Dorsolateral prefrontal cortex (tissue), 122 donors: ENCODE measurements at places on chromosomes 5 and 9. TPM values are rescaled to one million over a fixed set of nuclear protein-coding genes. Genes with fewer than 3 reads are reported as not detected.
A peak's percentile ranks its signal among the peaks of the same experiment; 100 is the strongest.

EMB gene
- total RNA-seq = 11.9 TPM

GRM6 gene
- 0.11 TPM for total RNA-seq

BARHL1 gene
- total RNA-seq = not detected

C9orf50 gene
- 0.44 TPM for total RNA-seq

IRX4 gene
- total RNA-seq = not detected

ECM2 gene
- total RNA-seq = 3.5 TPM

CD72 gene
- total RNA-seq = 4.1 TPM

HAVCR2 gene
- total RNA-seq = 10.5 TPM

CENPP gene
- total RNA-seq = 12.3 TPM

LCN1 gene
- total RNA-seq = not detected

PAEP gene
- total RNA-seq = not detected

PPP2R2B gene
- 194 TPM for total RNA-seq

GCNT1 gene
- 8.6 TPM for total RNA-seq

PCDHB14 gene
- total RNA-seq = 13.8 TPM

IFNA13 gene
- 2.1 TPM for total RNA-seq

DPP7 gene
- 225 TPM for total RNA-seq

KCNN2 gene
- total RNA-seq = 27.6 TPM

GRCh38 chr9:124934290-124934689 lies 6.6 kb downstream of the GOLGA1 start:
- DNase-seq = no peak

DNA sequence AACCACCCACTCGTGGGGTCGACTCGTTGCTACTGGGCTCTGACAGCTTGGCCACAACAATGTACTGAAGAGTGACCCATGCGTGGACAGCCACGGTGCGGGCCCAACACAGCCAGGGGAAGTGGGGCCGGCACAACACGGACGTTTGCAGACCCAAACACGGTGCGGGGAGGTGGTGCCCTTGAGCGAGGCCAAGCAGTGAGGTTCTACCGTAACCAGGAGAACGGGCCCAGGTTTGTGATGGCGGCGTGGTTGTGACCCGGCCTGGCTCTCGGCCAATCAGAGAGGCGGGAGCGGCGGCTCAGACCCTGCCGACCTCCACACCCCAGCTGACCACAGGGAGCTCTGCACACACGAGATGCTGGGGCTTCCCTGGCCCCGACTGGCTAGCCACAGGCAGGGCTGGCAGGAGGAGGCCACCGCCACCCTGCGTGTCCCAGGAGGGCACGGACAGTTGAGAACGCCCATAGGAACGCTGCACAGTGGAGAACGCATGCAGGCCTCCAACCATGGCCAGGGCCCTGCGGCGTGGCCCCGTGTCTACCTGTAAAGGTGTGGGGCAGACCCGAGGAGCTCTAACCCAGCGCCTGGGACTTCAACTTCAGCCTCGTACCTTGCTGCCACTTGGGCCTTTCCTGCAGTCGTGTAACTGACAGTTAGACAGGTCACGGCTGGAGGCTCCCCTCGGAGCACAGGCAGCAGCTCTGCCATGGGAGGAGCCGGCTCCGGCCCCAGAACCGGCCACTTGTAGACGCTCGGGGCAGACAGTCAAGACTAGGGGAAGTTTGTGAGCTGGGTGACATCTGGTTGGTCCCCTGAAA lies 13.7 kb downstream of the BRD3 start:
- DNase-seq = peak; percentile 22

GRCh38 chr5:162068412-162068811 lies 839 bp downstream of the GABRG2 start:
- peak; percentile 21 for DNase-seq

- no peak for DNase-seq
These were observed 2.0 kb downstream of the IER5L start for GRCh38 chr9:129175825-129176633.

GRCh38 chr5:119397518-119398380 lies 41.9 kb downstream of the TNFAIP8 start:
- no peak for DNase-seq

DNA sequence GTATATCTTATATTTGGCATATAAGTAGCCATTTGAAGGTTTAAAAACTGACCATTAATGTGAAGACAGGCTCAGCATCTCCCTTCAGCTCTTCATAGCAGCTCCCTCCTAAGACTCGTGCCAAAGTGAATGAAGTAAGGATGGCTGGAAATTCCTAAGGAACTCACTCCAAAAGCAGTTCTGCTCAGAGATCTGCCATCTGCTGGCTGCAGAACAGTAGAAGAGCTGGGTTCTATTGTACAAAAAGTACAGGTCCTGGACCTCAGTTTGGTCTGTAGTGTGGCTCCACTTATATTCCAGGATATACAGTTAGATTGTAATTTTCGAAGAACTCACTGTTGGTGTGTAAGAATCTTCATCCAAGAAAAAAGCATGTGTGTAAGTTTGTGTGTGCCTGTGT lies 104.9 kb upstream of the RUSC2 start:
- no peak for DNase-seq

GRCh38 chr5:149434162-149435014 lies 55.3 kb upstream of the IL17B start:
- DNase-seq = peak; percentile 59

GRCh38 chr9:23123048-23123632 lies 676.5 kb downstream of the DMRTA1 start:
- DNase-seq = no peak

DNA sequence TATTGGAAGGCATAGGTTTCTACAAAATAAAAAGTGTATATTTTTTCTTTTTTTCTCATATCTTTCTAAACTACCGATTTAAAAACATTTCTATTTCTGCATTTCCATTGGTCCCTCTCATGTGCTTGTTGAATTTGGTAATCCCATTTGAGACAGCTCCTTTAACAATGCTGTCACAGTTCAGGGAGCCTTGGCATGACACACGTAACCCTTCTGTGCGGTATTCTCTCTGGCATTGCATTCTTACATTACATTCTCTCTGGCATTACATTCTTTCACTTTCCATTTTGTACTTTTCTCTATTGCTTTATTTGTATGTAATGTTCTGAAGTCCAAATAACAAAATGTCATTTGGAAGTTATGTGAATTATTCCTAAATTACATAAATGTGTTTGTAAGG lies 150.7 kb upstream of the RASGRF2 start:
- no peak for DNase-seq

- no peak for DNase-seq
These were observed 345.7 kb upstream of the WWC1 start for GRCh38 chr5:167945542-167946384.

- no peak for DNase-seq
These were observed 31.4 kb upstream of the ERAP1 start for GRCh38 chr5:96839071-96839592.

- DNase-seq = no peak
These were observed 185.0 kb downstream of the DIRAS2 start for GRCh38 chr9:90457386-90458190.

DNA sequence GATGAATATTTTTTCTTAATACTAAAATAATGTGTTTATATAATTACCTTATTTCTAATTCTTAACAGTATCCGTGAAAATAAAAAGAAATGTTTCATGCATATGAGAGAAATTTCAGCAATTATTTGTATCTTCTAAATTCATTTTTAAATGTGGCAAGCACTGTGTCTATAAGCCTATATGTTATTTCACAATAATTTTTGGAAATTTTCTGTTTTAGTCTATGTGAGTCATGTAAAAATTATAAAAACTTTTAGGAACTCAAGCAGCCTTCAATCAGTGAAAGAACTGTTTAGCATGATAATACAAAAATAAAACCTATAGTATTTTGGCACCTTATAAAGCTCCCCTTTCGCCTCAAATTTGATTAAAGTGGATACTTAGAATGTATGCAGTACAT lies 96.8 kb downstream of the ZCCHC7 start:
- DNase-seq = no peak

DNA sequence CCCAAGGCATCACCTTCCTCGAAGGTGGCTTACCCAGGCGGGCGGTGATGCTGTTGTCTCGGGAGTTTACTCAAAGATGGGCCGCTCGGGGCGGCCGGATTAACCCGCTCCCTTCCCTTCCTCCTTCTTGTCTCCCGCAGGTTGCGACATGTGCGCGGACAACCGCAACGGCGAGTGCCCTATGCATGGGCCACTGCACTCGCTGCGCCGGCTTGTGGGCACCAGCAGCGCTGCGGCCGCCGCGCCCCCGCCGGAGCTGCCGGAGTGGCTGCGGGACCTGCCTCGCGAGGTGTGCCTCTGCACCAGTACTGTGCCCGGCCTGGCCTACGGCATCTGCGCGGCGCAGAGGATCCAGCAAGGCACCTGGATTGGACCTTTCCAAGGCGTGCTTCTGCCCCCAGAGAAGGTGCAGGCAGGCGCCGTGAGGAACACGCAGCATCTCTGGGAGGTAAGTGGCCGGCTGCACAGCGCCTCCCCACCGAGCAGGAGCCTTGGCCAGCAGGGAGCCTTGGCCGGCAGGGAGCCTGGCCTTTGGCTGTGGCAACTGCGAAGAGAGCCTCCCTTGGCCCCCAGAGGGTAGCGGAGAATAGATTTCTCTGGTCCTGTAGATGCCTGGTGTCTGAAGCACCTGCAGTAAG lies 10.6 kb downstream of the PRDM6 start:
- DNase-seq = no peak

DNA sequence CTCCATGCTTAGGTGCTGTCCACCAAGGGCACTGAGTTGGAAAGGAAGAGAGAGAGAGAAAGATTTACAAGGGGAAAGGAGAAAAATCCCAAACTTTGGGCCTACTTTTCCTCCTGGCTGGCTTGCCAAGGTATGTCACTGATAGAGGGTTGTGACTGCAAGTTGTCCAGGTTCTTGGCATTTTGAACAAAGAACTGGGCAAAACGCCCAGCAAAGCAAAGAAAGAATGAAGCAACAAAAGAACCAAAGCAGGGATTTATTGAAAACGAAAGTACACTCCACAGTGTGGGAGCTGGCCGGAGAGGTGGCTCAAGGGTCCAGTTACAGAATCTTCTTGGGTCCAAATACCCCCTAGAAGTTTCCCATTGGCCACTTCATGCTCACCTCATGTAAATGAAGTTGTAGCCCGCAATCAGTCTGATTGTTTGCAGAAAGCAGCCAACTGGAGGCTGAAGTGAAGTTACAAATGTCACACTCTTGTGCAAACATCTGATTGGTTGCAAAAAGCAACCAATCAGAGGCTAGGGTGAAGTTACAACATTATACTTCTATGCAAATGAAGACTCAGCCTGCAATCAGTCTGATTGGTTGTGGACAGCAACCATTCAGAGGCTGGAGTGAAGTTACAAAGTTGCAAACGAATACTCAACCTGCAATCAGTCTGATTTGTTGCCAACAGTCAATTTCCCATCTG lies 263.5 kb downstream of the YTHDC2 start:
- DNase-seq = no peak

GRCh38 chr5:178291969-178292825 lies 59.6 kb upstream of the PHYKPL start:
- DNase-seq = no peak

DNA sequence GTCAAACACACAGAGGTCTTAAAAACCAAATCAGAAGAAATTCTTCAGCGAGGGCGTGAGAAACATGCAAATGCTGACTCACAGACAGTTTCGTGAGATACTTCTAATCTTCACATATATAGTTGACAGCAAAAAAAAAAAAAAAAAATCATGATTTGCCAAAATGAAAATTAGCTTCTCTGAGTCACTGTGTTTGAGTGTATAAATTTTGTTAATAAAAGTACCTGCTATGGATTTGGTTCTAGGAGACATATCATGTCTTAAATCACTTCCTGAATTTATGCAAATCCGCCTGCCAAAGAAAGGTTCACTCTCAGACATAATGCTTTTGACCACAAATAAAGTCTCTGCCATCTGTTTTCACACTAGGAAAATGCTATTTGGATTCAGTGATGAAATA lies 114.3 kb downstream of the SLC1A3 start:
- DNase-seq = no peak

- no peak for DNase-seq
These were observed 23.8 kb downstream of the RETREG1 start for GRCh38 chr5:16593013-16593412.

- DNase-seq = no peak
These were observed 121.2 kb downstream of the RAPGEF6 start for GRCh38 chr5:131513780-131514179.

GRCh38 chr5:54643685-54644106 lies 126.1 kb downstream of the SNX18 start:
- DNase-seq = no peak

DNA sequence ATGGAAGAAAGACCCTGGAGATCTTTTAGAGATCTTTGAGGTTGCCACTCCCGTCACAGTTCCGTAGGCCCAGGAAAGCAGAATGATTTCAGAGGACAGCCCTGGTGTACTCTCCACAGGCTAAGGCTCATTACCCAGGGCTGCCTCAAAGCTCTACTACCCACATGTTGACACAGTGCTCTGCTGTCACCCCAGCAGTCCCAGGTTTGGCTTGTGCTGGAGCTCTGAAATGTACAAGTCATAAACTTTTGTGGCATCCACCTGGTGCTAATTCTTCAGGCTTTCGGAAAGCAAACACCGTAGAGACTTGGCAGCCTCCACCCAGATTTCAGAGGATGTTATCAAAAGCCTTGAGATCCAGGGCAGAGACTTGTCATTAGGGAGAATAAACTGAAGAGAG lies 136.5 kb downstream of the MTRR start:
- DNase-seq = no peak

DNA sequence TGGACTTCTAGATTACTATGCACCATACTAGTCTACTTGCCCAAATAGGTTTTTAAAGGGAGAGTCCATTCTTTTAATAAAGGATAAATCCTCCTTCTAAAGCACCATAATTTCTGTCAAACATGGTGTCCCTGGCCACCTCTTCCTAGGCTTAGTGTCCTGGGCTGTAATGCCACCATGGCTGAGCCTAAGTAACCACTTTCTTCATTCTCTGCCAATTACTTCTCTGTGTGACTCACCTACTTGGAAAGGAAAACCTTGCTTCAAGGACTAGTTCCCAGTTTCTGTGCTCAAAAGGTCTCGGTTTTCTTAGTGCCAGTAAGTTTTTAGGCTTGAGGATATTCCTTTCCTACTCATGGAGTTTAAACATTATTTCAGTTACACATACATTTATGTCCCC lies 273.4 kb downstream of the DENND1A start:
- DNase-seq = no peak

DNA sequence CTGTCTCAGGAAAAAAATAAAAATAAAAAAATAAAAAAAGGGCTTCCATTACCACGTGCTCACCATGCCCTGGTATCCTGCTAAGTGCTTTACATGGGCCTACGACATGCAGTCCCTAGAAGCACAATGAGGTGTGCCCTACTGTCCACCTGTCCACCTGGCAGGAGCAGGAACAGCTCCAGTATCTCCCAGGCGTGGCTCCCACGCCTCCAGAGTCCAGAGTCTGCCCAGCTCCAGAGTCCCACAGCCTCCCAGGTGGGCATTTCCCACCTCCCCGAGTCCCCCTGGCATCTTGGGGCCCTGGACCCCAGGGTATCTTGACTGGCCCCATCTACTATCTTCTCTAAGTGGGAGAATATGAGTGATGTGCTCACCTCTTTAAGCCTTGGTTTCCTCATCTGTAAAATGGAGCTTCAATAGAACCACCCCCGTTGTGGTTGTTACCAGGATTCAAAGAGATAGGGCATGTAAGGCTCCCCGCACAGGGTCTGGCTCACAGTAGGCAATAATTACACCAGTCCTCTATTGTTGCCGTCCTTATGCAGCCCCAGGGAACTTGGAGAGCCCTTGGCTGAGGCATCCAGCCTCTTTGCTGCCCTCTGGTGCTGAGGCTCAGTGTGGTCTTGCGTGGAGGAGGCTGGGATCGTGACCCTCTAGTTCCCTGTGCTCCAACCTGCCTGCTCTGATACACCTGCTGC lies 8.9 kb downstream of the CXCL14 start:
- no peak for DNase-seq
